ENCODE measurements at places on chromosomes 16 and 17.

GRCh38 chr17:35708149-35708548, 23.3 kb upstream of the RASL10B start:
- DNase-seq = no peak

DNA sequence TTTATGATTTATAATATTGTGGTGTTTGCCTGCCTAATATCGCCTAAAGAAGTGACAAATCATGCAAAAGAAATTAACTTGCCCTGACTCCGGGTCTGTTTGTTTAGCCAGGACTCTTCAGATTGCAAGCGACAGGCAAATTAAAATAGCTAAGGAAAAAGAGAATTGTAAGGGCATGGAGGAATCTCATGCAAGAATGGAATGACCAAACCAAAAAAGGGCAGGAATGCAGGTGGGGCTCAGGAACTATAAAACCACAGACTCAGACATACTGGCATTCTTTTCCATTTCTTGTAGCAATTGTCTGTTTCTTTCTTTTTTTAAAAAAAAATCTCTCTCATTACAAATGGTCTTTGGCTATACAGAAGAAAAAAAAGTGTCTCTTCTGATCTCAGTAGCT, 188.1 kb upstream of the XYLT1 start:
- no peak for DNase-seq

DNA sequence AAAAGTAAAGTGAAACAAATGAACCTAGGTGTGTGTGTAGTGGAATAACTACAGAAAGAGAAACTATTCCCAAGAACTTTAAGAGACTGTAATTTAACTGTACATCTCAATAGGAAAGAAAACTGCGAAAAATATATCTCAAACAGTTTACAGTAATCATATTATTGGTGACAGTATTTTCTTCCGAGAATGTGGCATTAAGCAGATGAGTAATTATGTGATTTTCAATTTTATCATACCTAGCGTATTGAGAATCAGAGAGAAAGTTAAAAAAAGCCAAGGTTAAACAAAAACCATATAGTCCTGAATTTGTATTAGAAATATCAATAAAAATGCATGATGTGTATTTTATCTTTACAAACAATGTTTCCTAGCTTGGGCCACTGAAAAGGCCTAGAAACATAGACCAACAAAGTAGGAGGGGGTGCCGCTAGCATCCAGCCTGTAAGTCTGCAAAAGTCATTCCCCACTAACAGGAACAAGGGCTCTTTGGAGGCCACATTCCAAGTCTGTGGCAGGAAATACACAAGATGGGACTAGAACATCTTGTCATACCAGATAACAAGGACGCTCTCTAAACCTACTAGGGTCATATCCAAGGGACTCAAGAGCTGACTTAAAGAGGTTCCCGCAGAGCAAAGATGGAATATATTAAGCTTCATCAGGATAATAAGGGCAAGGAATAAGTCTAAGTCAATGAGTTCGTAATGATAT, 20.5 kb downstream of the RNF157 start:
- peak; percentile 28 for DNase-seq

DNA sequence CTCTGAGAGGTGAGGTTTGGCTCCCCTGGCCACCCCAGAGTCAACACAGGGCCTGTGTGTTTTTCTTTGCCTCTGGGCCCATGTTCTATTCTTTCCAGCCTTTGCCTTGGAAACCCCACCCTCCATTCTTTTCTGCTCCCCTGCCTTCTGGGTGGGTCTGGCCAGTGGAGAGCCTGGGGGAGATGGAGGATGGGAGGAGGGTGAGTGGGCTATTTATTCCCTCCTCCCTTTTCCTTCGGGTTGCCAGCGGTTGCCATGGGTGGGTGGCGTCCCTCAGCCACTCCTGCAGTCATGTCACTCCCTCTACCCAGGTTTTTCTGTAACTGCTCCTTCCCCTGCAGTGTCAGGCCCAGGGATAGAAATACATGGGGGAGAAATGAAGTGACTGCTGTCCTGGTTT, 15.5 kb downstream of the CMIP start:
- no peak for DNase-seq

- DNase-seq = no peak
Observed at GRCh38 chr17:6559753-6560215, 3.4 kb upstream of the PITPNM3 start.

DNA sequence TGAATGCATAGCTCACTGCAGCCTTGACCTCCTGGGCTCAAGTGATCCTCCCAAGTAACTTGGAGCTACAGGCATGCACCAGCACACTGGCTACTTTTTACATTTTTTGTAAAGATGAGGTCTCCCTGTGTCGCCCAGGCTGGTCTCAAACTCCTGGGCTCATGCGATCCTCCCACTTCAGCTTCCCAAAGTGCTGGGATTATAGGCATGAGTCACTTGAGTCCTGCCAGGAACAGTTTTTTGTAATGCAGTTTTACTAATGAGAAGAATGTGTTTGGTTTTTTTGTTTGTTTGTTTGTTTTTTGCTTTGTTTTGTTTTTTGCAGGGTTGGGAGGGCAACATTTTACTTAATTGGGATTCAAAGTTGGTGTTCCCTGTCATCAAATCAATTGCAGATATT, 22.2 kb downstream of the SOST start:
- DNase-seq = no peak

DNA sequence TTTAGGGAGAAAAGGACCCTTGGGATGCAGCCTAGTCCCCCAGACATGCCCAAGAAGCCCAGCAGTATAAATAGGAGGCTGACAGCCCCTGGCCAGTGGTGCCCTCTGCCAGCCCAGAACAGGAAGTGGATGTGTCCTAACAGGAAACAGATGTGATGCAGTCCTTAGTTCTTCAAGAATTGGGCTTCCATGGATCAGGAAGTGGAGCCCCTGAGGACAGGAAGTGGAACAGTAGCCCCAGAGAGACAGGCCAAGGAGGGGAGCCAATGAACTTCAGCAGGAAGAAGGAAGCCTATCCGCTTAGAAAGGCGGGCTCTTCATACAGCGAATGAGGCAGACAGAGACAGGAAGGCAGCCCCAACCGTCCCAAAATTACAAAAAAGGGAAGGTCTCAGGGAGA, 7.2 kb downstream of the CTF1 start:
- DNase-seq = peak; percentile 54

DNA sequence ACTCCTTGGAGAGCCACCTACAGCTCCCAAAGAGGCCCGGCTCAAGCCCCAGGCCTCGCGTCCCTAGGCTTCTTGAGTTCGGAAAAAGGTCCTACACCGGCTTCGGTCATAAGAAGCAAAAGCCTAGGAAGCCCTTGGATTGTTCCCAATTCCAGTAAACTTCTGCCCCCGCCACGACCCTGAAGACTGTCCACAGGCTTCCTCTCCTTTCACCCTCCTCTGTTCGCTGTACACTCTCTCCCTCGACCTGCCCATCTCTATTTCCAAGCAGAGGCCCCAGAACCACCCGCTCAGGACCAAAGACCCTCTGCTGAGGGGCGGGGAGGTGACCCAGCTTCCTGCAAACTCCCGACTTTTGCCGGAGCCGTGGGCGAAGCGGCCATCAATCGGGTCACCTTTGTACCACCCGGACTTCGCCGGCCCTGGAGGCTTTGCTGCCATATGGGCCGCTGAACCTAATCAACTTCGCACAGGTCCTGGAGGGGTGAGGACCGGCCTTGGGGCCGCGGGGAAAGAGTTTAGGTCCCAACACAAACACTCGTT, 2.7 kb downstream of the HOXB2 start:
- no peak for DNase-seq

DNA sequence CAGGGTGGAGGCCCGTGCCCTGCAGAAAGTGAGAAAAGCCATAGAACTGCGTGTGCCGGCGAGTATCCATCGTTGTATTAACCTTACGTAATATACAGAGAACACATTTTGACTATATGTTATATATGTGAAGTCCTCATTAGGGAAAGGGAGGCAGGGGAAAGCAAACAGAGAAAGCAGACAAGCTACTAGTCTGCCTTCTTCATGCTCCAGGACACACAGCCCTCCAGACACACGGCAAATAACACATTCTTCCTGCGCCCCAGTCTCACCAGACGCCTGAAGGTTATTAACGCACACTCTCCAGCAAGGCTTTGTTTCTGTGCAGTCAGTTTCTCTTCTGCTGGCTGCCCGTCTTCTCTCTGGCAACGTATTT, 28.8 kb downstream of the PRDM7 start:
- no peak for DNase-seq

- DNase-seq = no peak
Observed at GRCh38 chr17:72702136-72702735, 390.3 kb downstream of the SLC39A11 start.

DNA sequence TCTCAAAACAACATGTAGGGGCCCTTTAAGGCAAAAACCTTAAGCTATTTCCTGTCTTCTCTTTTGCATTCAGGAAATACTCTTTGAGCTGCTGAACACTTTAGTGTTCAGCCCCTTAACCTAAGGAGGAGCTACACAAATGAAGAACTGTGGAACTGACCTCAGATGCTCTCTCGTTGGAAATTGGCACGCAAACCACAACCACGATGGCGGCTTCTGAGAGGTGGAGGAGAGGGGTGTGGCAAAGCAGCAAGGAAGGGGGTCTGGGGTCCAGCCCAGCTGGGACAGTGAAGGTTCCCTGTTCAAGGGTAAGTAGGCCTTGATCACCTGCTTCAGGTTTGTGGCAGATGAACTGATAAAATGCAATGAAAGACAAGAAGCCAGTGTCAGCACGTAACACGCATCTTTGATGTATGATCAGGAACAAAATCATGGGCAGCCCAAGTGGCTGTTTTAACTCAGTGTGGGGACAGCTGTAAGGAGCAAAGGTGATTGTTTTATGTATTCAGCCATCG, 291.6 kb upstream of the TNRC6C start:
- DNase-seq = no peak

DNA sequence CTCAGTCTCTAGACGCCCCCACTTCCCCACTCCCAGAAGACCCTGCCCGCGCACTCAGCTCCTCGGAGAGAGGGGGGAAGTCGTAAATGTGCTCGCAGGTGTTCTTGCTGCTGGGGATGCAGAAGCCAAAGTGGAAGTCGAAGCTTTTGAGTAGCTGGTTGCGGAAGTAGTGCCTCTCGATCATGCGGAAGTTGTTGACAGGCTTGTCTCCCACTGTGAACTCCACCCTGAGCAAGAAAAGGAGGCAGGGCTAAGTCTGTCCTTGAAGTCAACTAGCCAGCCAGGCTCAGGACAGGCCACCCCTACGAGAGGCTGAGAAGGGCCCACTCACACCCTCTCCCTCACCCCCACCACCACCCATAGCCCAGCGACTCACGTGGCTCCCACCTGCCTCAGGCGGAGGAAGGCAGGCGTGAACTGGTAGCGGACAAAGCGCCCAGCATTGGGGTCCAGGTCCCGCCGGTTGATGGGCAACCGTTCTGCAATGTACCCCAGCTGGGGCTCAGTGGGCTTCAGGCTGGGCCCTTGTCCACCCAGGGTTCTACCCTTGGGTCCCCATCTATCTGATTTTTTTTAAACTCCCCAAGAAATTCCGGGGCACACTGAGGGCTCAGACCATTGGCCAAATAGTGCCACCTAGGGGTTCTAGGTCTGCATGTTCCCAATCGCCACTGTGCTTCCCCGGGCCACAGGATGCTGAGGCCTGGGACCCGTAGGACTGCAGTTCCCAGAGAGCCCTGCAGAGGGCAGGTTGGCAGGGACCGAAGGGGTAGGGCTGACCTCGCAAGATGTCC, 4.6 kb downstream of the UNC119 start:
- DNase-seq = peak; percentile 90

- no peak for DNase-seq
Observed at GRCh38 chr17:882827-883585, 96.6 kb downstream of the NXN start.

DNA sequence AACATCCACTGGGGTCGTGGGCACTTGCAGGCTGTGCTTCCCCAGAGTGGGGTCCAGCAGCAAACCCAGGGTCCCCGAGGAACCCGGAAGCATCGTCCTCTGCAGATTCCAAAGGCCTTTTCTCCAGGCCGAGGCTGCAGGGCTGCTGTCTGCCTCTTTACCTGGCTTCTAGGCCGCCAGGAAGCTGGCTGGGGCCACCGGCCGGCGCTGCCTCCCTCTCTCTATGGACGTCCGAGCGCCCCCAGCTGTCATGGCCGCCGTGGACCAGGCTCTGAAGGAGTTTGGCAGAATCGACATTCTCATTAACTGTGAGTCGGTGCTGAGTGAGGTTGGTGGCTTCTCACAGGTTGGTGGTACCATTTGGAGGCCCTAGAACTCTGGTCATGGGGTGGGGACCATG, 5.6 kb downstream of the DECR2 start:
- no peak for DNase-seq

- no peak for DNase-seq
Observed at GRCh38 chr16:68420366-68420942, 27.9 kb downstream of the SMPD3 start.

GRCh38 chr17:27946513-27946912, 53.3 kb upstream of the LYRM9 start:
- DNase-seq = no peak

DNA sequence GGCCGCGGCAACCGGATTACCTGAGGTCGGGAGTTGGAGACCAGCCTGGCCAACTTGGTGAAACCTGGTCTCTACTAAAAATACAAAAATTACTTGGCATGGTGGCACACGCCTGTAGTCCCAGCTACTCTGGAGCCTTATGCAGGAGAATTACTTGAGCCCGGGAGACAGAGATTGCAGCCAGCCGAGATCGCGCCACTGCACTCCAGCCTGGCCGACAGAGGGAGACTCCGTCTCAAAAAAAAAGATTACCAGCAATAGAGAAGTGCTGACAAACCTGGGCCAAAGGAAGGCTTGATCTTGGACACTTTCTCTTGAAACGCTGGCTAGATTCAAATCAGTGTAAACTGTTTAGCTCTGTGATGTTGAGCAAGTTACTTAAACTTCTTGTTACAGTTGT, 4.3 kb downstream of the MT1H start:
- DNase-seq = peak; percentile 42

- no peak for DNase-seq
Observed at GRCh38 chr17:19457830-19458271, 46.8 kb downstream of the RNF112 start.

- no peak for DNase-seq
Observed at GRCh38 chr16:1775846-1776671, 3.1 kb upstream of the MRPS34 start.

DNA sequence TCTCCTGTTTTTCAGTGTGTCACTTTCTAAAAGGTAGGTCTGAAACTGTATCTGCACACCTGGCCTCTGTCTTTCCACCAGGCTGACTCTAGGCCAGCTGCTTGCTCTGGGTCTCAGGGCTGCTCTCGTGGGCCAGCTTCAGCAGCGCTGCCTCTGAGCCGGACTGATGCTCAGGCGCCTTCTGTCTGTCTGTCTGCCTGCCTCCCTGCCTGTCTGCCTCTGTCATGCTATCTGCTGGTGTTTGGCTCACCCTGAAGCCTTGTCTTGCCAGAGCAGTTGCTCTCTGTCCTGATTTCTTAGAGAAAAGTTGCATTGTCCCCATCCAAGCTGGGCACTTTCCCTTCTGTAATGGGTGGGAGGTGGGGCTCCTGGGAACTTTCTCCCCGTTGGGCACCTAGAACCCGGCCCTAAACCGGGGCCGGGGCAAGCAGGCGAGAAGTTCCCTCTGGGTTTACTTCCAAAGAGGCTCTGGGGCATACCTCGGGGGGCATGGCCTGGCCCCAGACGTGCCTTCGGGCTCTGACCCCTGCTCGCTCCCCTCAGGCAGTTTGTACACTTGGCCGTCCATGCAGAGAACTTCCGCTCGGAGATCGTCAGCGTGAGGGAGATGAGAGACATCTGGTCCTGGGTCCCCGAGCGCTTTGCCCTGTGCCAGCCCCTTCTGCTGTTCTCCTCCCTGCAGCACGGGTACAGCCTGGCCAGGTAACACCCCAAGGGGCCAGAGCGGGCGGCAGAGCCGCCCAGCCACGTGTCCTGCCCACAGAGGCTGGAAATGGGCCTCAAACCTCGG, 15.9 kb upstream of the ATP6V0C start:
- no peak for DNase-seq
